ENCODE measurements at places on chromosomes 5 and 9.

DNA sequence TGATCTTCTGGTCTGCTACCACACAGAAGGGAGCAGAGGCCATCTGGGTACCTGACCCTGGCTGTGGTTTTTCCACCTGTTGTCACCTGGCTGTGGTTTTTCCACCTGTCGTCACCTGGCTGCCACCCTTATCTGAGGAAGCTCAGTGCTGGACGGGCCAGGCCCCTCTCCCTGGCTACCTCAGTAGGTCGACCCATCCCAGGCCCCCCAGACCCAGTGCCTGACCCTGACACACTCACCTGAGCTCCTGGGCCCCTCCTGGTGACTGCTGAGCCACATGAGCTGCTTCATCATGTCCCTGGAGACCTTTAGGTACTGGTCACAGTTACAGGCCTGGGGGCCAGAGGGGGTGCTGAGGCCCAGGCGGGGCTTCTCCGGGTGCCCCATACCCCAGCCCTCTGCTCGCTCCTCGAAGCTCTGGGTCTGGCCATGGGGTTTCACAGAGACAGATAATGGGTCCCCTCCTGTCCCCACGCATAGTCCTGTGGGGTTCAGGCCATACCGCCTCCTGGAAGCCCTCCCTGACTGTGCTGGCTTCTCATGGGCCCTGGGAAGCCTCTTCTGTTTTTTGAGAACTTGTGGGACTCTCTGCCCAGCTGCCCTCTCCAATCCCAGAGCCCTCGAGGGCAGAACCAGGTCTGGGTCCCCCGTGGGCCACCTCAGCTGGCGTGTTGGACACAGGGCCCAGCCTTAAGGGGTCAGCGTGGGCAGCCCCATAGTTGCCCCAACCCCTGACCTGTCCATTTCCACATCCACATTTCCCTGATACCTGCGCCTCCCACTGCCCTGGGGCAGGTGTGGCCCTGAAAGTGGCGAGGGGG lies 7.5 kb upstream of the NRARP start:
- DNase-seq: no peak

GRCh38 chr5:72070529-72070928 lies 36.7 kb upstream of the MAP1B start:
- no peak for DNase-seq

DNA sequence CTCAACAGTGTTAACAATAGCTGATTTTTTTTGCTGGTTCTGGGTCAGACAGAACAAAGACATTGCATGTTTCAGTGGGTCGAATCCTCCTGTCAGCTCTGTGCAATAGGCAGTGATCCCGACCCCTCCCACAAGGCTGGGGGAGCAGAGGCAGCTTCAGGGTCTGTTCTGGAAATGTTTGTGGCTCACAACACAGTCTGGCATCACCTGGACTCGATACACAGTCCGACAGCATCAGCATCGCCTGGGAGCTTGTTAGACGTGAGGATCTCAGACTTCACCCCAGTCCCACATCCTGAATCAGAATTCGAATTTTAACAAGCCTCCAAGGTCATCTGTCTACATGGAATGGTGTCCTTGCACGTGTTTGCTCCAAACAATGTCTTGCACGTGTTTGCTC lies 384.7 kb downstream of the IRX2 start:
- no peak for DNase-seq

DNA sequence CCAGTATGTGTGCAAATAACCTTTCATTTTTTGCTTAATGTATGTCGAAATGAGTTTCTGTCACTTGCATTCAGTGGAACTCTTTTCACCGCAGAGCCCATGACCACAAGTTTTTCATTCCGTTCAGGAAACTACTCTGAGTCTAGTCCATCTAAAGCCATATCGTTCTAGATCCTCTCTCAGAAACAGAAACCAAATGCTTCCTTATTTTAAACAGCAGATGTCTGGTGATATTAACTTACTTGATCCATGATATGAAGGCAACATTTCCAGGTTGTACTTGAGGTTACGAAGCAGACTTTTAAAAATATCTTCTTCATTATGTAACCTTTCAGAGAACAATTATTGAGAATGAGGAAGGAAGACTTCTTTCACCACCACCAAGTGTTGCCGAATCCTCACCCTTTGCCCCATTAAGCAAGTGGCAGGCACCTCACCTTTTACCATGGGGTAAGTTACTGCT lies 72.4 kb upstream of the GNAQ start:
- peak; percentile 96 for DNase-seq

- no peak for DNase-seq
Observed at GRCh38 chr5:169258372-169259000, 42.5 kb downstream of the SLIT3 start.

DNA sequence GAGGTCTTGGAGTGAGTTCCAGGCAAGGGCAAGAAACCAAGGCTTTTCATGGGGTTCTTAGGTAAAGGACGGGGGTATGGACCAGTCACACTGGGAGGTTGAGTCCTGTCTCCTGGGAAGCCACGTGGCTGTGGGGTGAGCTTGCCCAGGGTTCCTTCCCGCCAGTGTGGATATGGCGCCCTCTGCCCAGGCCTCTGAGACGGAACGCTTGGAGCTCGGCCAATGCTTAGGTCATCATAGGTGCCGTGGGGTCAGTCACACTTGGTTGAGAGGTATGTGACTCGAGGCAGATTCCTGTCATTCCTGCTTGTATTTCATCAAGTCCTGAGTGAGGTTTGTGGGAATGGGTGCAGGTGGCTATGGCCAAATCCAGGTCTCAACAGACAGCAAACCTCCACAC lies 46.2 kb downstream of the TENT4A start:
- no peak for DNase-seq

DNA sequence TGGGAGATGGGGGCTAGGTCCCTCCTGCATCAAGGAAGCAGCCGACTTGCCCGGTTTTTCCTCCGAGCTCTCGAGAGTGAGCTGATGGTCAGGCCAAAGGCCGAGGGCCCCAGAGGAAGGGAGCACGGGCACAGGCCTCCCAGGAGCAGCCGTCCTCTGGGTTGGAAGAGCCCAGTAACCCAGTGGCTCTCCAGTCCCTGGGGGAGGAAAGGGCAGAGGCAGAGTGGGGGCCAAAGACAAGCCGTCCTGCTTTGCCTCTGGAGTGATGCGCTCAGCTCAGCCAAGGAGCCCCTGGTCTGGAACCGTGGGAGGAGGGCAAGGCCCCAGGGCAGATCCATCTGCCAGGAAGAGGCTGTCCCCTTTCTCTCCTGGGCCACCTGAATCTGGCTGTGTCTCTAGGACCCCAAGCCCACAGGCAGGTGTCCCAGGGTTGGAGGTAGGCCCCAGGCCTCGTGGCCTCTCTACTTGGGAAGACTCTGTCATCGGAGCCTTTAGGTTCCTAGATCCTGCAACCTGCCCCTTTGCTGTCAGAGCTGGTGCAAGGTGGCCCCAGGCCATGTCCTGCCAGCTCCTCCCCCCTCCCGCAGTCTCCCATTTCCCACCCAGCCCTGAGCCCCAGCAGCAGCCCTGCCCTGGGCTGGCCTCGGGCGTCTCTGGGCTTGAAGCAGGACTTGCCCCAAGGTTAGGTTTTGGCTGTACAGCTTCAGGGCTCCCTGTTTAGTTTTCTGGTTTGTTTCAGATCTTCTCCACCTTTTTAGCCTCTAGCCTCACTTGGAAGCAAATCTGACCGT lies 224.1 kb downstream of the CACNA1B start:
- DNase-seq: no peak

DNA sequence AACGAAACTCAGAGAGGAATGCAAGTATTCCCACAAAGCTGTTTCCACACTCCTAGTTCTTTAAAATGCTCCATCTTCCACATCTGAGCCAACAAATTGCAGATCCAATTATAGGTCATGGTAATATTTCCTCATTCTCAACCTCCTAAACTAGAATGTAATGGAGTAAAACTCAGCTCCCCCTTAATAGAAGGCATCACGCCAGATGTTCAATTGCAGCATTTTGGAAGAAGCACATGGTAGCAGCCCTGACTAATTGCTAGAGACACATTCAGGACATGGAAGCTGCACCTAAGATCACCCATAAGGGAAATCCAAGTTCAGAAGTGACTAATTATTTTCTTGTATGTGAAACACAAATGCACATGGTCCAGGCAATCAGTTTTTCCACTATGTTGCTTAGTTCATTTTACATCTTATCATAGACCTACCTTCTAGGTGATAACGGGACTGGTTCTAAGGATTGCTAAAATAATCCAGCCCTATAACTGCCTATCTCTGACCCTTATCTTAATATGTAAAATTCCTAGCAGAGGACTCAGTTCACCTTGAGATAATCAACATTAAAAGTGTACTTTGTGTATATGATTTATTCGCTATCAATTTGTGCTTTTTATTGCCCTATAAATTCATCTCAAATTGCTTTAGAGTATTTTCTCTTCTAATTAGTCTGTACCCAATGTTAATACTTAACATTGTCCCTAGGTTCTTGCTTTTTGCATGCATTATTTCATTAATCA lies 75.1 kb downstream of the GABRB2 start:
- DNase-seq: no peak

GRCh38 chr9:95876138-95876444 lies 600 bp downstream of the ERCC6L2 start:
- DNase-seq: no peak

DNA sequence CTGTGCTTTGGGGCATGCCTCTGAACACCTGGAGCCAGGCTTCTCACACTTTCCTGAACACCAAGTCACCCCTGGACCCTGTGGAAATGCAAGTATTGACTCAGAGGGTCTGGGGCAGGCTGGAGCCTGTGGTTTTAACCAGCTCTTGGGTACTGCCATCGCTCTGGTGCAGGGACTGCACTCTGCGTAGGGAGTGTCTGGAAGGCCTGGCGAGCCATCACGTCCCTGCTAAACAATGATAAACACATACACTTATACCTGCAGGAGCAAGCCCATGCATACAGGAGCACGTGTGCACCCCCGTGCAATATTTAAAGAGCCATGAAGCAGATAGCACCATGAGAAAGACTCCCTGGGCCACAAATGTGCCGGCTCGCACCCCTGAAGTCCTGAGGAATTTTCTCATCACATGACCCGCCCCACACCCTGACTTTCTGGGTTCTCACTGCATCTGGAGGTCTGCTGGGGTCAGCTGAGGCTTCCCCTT lies 267.7 kb downstream of the GADD45G start:
- no peak for DNase-seq

GRCh38 chr9:137156567-137157375 lies 13.1 kb downstream of the LRRC26 start:
- no peak for DNase-seq

- no peak for DNase-seq
Observed at GRCh38 chr9:28059192-28059591, 485.9 kb upstream of the C9orf72 start.

DNA sequence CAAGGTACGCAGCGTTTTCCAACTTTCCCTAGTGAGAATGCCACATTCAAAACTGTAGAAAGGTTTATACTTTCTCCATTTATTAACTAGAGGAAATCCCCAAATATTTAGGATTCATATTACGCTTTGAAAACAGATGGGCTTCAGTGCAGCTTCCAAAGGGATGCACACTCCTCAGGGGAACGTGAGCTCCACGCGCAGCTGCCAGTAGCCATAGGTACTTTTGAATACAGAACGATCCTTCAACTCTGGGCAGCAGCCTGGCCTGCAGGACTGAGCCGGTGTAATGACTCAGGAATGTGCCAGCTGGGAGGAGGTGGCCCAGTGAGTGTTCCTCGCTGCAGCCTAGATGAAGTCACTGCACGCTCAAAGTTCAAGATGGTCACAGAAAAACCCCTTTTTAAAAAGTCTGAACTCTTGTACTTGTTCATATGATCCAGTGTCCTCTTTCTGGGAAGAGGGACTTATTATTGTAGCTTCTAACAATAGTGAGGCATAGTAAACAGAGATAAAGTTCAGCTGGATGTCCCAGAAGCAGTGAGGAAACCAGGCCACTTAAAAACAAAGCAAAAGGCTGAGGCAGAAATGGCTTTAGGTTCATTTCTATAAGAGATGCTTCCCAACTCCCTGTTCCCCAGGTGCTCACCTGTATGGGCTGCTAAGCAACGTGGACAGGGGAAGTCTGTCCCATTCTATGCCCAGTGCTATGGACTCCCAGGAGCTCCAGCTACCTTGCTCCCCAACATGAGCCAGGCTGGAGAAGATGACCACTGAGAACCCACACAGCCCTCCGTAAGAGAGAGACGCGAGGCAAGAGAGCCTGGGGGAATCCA lies 130.0 kb downstream of the LHFPL2 start:
- no peak for DNase-seq

DNA sequence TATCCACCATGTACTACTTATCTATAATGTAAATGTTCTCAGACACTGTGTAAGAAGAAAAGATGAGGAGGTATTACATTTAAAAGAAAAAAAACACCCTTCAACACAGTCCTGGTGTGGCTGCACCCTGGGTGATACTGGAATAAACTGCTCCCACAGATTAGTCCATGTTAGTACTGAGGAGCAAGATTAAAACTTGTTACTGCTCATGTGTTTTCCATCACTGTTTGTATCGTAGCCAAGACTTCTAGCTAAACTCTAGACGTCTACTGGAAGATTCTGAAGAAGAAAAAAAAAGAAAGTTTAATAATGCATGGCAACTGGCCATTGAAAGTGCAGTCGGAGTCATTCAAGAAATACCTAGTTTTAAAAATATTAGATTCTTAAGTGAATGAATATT lies at the start of gene ASPN:
Gene ASPN, minus strand, starts transcription at position 178 of the 400 bp plus-strand sequence.
- DNase-seq: no peak

- DNase-seq: no peak
Observed at GRCh38 chr9:110919609-110920008, 118.7 kb downstream of the LPAR1 start.

- DNase-seq: no peak
Observed at GRCh38 chr5:105508519-105508918, 1945.9 kb upstream of the NUDT12 start.

GRCh38 chr9:16309469-16310271 lies 560.8 kb downstream of the BNC2 start:
- DNase-seq: no peak

GRCh38 chr5:56838409-56839039 lies 23.2 kb downstream of the MAP3K1 start:
- peak; percentile 67 for DNase-seq

DNA sequence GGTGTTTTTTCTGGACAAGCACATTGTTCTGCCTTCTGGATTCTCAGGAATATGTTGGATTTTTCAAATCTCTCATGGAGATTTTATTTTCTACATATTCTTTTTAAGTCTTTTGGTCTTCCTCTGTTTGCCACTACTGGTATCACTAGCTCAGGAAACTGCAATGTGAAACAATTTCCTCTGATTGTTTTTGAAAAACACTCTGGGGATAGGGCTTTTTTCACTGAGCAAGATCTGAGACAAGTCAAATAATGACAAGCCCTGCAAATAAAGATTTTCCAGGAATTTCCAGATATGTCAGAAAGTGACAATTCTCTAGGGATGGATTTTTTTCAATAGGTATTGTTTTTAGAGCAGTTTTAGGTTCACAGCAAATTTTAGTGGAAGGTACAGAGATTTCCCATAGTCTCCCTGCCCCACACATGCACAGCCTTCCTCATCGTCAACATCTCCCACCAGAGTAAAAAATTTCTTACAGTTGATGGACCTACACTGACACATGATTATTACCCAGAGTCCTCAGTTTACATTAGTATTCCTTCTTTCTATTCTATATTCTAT lies 86.9 kb upstream of the TMEM161B start:
- no peak for DNase-seq

GRCh38 chr5:82640916-82641315 lies 362.8 kb upstream of the RPS23 start:
- DNase-seq: no peak

Measured in KBM-7 (cell line).